Midbrain (tissue), 1 donor: ENCODE measurements at places on chromosomes 3 and 15.
A peak's percentile ranks its signal among the peaks of the same experiment; 100 is the strongest.

DNA sequence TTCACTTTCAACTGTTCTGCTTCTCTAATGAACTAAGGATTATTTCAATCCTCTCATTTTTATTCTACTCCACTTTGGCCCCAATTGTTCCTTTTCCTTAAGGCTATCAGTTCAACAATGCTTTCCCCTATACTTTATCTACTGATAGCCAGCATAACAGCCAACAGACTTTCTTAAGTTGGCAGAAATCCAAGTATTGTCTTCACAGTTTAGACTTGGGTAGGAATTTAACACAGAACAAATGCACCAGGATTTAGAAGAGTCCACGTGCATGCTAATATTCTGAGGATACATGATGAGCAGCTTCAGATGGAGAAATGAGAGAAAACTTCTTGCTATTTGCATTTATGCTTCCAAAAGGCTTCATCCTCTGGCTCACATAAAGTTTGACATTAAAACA lies 54.8 kb downstream of the FBN1 start:
- DNase-seq, result no peak

DNA sequence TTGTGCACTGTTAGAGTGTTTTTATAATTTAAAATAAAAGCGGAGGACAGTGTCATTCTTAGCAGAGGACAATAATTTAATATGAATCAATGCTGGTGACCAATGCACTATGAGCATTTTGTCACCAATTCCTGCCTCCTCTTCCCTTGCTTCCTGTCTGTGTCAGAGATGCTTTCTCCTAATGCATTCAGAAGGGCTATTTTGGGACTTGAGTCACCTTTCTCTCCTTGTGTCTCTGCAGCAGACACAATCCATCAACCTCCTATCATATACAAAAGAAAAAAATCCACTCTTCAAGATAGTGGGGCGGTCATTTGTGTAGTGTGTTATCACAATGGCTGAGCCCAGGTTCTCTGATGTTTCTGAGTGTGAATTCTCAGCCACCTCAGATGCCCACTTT lies 191.9 kb upstream of the VEPH1 start:
- DNase-seq, result no peak

GRCh38 chr3:14780927-14781507 lies 37.7 kb upstream of the FGD5 start:
- no peak for DNase-seq

- peak; percentile 57 for DNase-seq
These were observed at the start of gene CIB2 for GRCh38 chr15:78131295-78132061. CIB2 (minus strand) TSS chr15:78131445; CDS start chr15:78131215, 230 bp downstream.

DNA sequence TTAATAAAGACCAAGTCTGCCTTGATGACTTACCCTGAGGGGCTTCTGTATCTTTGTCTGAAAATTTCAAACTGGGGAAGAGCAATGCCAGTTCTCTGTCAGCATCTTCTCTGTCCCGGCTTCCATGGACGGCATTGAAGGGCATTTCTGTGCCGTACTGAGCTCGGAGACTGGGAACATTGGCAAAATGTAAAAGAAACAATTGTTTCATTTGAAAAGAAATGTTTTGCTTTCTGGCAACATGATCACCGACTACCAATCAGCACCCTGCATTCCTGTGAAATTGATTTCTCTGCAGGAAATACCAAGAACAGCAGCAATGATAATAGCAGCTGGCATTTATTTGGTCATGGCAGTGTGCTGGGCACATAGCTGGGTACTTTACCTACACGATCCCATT lies 26.2 kb downstream of the NME9 start:
- peak; percentile 59 for DNase-seq

DNA sequence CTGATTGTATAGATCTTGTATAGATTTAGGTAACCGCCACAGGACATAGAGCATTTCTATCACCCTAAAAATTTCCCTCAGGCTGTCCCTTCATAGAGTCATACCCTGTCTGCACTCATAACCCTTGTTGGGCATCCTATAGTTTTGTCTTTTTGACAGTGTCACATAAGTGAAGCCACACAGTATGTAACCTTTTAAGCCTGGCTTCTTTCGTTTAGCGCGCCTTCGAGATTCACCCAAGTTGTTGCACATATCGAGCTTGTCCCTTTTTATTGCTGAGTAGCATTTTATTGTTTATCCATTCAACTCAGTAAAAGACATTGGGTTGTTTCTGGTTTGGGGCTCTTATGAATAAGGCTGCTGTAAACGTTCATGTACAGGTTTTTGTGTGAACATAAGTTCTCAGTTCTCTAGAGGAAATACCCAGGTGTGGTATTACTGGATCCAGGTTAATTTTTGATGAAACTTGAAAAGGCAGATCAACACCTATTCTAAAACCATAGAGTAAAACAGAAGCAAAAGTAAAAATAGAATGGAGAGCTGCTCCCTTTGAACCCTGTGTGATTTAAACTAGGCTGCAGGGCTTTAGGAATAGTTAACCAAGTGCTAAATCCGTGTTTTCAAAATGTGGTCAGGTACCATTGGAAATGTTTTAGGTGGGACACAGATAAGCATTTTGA lies 49.5 kb downstream of the CD86 start:
- DNase-seq, result no peak

DNA sequence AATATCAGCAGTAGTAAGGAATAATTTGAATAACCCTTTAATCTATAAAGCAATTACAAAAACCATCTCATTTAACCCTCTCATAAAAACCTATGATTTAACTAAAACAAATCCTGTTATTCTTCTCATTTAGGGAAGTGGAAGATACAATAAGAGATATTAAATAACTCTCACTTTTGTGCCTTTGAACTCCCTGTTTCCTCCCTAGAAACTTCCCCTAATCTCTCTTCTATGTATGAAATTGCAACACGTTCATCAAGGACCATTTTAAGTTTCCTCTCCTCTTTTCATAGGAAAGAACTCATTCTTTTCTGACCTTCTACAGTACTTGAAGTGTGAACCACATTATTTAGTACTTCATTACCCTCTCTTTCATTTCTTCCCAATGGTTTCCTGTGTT lies 18.8 kb upstream of the FAM81A start:
- no peak for DNase-seq

DNA sequence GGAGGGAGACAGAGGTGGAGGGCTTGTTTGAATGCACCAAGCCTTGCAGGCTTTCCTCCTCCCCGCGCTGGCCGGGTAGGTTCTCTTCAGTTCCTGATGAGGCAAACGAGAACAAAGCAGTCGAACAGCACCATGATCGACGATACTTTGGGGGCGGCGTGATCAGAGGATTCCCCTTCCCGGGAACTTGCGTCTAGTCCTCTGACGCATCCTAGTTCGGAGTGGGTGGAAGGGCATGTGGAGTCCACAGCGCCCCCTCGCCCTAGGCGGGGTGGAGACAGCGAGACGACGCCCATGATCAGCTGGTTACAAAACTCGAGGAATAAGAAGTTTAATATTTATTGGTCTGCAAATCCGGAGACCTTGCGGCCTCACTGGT lies 452 bp upstream of the SV2B start:
- DNase-seq, result peak; percentile 28

DNA sequence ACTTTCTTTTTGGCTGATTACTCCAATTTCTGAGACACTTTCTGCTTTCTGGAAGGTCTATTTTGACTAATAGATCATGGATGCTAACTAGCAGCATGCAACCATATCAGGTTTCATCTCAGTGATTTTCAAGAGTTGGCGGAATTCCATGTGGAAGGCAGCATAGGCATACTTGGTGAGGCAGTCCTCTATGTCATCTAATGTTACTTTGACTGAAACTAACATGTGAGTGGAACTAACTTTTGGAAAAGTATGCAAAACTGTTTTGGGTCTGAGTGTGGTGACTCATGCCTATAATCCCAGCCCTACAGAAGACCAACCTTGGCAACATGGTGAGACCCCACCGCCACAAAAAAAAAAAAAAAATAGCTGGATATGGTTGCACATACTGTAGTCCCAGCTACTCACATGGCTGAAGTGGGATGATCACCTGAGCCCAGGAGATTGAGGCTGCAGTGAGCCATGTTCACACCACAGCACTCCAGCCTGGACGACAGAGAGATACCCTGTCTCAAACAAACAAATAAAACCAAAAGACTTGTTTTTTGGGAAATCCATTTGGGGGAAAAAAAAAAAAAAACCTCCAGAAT lies 1033.7 kb downstream of the ROBO1 start:
- DNase-seq, result no peak

GRCh38 chr3:127286571-127287140 lies 1.2 kb downstream of the PRR20G start:
- no peak for DNase-seq

DNA sequence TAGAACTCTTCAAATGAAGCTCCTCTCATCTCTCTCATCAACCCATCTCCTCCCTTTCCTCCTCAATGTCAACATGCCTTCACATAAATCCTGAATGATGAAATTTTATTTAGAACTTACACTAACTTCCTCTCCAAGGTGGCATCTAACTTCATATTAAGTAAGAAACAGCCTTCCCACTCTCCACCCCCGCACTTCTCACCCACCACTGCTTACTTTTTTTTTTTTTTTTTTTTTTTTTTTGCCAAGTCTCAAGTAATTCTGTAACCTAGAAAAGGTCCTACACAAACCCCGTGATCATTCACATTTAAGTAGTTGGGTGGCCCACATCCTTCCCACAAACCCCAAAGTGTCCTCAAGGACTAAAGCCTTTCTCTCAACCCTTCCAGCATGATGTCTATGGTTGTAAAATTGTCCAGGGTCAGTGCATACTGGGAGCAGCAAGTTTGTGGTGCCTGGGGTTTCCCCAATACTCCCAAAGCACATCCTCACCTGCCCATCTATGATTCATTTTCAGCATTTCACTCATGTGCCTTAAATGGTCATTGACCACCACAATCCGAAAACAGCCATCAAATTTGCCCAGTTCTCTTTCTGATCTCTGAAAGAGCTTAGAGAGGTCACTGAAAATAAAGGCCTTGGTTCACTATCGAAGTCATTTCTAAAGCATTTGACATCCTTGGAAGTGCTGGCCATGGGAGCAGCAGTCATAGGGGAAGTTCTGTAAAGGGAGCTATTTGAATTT lies 47.2 kb downstream of the CD86 start:
- DNase-seq, result no peak

GRCh38 chr3:182936239-182936917 lies 44.0 kb downstream of the DCUN1D1 start:
- DNase-seq, result no peak

- DNase-seq, result no peak
These were observed 106.6 kb downstream of the MYH15 start for GRCh38 chr3:108403686-108404345.

GRCh38 chr15:94930960-94931359 lies 699.6 kb downstream of the MCTP2 start:
- DNase-seq, result no peak
